ENCODE measurements at places on chromosomes 12 and 14.

GRCh38 chr12:102376181-102376747, 104.1 kb downstream of the IGF1 start:
- no peak for DNase-seq

GRCh38 chr12:25585021-25585523, 32.0 kb upstream of the LMNTD1 start:
- DNase-seq: no peak

DNA sequence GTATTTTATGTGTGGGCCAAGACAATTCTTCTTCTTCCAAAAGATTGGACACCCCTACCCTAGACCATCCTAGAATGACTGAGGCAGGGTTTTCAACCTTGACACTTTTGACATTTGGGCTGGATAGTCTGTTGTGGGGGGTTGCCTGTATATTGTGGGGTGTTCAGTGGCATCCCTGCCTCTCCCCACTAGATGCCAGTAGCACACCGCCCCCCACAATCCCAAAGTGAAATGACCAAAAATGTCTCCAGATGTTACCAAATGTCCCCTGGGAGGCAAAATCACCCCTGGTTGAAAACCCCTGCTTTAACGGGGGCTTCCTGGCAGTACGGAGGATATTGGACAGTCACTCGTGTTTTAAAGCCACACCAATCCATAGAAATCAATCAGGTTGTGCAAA, 219.6 kb downstream of the PHETA1 start:
- DNase-seq: no peak

GRCh38 chr14:101482066-101482465, 79.2 kb upstream of the DIO3 start:
- no peak for DNase-seq

- DNase-seq: no peak
Measured at GRCh38 chr12:13112968-13113367, 9.5 kb upstream of the GSG1 start.

GRCh38 chr12:120586206-120586605, 5.0 kb upstream of the POP5 start:
- DNase-seq: no peak
